Activated CD8-positive, alpha-beta memory T cell treated with anti-CD3 and anti-CD28 coated beads for 4 hours (primary cell): ENCODE measurements at places on chromosomes 7 and 10.

DNA sequence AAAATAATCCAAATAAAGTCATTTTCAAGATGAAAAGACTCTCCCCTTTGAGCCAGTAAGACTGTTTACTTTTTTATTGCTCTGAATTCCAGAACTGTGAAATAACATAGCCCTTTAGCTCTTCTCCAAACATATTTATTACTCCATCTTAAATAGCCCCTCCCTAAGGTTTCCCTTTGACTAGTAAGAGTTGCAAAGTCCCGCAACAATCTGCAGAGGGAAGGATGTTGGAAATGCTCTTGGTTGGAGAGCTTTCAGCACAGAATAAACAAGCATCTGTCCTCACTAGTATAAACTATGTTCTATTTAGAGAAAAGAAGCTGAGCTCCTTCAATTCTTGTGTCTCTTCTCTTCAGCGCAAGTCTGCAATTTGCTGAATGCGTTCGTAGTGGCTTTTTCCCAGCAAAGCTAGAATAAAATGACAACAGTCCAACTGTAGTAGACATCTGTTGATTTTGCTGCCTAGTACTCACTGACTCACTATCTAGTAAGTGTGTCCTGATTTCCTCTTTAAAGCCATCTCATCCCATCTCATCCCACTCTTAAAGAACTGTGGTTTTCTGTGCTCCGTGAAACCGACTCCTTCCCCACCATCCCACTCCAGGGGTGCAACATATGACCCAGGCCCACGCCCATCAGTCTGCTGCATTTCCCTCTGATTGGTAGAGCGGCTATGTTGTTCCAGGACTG, 104.0 kb downstream of the FAM107B start:
- DNase-seq, result no peak

GRCh38 chr7:135768467-135768866, 19.9 kb upstream of the FAM180A start:
- DNase-seq, result no peak

DNA sequence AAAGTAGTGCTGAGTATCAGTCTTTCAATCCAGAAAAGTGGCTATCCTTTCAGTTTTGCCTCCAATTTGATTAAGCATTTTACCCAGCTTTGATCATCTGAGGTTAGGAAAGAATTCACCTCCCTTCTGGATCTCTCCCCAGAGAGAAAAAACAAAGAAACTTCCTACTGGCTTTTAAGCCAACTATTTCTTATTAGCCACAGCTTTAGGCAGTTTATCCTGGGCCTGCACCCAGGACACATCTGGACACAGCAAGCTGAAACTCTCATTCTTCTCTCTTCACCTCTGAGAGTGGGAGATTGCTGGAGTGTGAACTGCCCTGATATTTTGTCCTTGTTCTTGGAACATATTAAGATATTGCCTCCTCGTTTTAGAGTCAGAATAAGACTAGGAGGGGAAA, 43.5 kb upstream of the LSM8 start:
- no peak for DNase-seq

GRCh38 chr7:151174246-151175046, 7.0 kb upstream of the GBX1 start:
- no peak for DNase-seq

- no peak for DNase-seq
Observed at GRCh38 chr10:75475460-75476182, 44.2 kb downstream of the LRMDA start.

DNA sequence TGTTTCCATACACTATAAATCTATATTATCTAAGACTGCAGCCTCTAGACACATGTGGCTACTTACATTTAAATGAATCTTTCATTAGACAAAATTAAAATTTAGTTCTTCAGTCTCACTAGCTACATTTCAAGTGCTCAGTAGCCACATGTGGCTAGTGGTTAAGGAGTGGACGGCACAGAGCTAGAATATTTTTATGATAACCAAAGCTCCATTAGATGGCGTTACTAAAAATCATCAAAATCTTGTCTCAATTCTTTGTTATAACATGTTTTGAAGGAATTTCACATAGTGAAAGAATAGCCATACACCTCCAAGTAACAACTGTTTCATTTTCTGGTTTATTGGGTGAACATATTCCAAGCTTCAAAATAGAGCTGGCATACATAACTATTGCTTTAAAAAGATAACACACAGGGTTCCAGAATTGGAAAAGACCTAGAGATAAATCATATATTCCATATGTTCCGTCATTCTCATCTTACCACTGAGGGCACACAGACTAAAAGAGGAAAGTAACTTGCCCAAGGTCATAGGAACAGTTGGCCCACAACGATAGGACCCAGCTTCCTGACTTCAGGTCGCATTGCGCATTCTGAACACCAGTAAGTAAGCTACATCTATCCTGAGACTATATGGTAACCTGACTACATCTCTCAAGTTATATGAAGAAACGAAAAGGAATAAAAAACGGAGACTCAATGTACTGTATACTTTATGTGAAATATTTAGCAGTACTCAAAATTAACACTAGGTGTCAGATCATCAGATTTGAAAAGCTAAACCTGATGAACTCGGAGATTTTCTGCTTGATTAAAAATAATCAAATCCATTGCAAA, 66.6 kb downstream of the CAV1 start:
- DNase-seq, result no peak

DNA sequence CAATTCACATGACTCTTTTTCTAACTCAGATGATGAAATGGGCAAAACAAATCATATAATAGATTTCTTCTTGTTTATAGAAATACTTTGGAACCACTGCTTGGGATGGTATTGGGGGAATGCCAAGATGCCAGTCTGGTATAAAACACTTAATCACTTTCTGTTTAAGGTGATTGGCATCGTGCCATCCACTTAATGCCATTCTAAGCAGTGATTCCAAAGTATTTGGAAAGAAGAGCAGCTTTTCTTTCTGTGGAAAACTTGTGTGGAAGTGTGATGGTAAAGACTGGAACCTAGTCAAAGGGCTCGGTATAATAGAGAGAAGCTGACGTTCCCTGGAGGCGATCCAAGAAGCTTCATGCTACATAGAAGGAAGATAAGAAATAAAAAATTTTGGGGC, 120.6 kb downstream of the TMEM26 start:
- no peak for DNase-seq

DNA sequence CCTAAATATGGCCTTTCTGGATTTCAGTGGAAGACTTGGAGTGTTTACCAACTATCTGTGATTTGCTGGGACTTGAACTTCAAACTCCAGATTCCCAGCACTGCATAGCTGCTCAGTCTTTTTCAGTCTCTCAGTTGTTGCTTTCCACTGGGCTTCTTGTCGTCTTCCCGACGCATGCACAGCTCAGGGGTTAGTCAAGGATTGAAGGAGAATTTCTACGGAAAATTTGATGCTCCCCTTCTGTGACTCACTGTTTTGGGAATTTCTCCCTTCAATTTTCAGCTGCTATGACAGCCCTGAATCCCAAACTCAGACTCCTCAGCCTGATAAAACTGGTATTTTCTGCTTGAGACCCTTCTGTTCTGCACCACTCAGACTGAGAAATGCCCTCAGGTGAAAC, 91.7 kb downstream of the CYP26A1 start:
- DNase-seq, result no peak

DNA sequence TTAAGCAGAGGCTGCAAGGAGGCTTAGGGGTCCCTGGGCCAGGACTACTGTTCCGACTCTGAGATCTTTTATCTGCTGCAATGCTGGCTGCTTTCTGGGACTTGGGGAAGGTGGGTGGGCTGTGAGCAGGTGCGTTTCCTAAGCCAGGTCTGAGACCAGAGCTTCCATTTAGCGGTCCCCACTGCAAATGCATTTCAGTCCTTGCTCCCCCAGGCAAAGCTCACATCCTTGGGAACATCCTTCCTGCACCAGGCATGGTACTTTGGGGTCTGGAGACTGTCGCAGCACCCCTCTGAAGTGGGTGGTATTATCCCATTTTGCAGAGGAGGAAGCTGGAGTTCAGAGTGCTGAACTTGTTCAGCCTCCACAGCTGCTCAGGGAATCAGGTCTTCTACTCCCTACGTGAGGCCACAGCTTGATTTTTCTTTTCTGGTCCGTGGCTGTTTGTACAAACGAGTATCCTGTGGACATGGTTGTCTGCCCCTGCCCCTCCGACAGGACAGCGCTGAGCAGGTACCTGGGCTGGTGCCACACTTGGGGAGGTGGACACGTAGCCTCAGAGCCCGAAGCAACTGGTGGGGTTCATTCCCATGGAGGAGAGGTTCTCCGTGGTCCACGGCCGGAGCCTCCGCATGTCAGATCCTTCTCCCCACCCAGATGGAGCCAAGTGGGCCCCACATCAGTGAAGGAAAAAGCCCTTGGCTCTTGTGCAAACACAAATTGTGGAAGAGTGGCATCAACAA, 20.0 kb downstream of the ZMIZ1 start:
- no peak for DNase-seq

DNA sequence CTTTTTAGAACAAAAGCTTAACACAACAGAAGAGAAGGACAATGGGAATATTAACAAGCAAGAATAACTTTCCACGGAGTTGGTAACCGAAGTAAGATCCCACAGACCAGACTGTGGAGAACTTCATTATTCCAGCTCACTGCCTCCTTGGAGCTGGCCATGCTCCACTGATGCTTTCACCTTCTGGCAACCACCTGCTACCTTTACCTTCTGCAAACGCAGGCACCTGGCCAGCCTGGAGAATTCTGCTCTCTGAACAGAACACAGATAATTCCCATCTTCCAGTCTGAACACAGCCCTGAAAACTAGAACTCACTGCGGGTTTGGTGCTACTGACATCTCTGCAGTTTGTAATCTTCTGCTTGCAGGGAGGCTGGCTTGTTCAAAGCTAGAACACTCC, 66.5 kb downstream of the JAZF1 start:
- no peak for DNase-seq

- no peak for DNase-seq
Observed at GRCh38 chr10:128160297-128160711, 34.1 kb upstream of the MKI67 start.

DNA sequence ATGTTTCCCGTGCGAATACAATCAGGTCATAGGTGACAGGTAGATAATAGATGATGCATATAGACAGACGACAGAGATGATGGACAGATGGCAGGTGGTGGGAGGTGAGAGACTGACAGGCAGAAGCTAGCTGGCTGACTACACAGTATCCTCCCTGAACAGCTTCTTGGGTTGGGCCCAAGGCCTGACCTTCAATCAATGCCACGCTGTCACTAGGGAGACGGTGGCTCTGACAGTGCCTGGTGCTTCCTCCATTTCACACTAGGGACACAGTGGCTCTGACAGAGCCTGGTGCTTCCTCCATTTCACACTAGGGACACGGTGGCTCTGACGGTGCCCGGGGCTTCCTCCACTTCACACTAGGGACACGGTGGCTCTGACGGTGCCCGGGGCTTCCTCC, 200.1 kb downstream of the DIP2C start:
- DNase-seq, result no peak

- no peak for DNase-seq
Observed at GRCh38 chr7:85055906-85056305, 130.9 kb downstream of the SEMA3D start.

DNA sequence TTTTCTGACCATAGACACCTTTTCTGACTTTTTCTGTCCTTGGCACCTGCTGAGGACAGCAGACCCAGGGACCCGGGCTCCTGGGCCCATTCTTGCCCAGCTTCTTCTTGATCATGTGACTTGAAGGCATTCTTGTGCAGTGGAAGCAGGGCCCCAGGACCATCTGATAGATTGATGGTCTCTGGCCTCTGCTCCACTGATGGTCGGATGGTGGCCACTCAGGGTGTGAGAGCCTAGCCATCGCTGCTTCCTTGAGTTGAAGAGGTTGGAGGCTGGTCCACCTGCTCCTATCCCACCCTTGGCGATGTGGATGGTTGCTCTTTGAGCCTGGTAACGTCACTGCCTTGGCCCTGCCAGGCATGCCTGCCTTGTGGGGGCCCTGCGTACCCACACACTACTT, 37.8 kb upstream of the ZNF716 start:
- DNase-seq, result no peak

- no peak for DNase-seq
Observed at GRCh38 chr7:19369182-19369581, 224.0 kb upstream of the FERD3L start.

GRCh38 chr7:124480036-124480820, 285.4 kb downstream of the GPR37 start:
- no peak for DNase-seq

DNA sequence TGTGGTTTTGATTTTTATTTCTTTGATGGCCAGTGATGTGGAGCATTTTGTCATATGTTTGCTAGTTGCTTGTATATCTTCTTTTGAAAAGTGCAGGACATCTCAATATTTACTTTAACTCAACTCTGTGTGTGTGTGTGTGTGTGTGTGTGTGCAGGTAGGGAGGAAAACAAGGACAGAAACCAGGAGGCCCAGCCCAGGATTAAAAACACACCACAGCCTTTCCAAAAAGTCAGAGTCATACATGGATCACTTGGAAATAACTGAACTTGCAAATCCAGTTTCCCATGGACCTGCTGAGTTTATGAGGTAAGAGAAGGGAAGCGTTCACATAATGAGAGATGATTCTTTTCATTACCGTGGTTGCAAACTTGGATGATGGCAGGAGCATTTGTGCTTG, 189.9 kb upstream of the LYZL1 start:
- no peak for DNase-seq

DNA sequence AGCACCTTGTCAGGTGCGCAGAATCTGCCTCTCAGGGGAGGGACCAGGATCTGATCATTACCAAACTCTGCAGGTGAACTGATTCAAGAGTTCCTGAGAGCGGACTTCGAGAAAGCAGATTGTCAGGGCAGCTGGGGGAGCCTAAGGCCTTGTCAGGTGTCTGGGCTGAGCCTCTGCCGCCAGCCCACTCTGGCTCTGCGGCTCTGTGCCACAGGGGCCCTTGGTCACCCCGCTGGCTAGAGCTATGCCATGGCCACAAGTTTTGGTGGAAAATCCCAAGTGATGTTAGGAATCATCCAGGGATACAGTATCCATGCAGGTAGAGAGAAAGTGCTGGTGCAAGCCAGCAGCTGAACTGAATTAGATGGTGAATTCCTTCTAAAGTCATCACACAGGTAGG, 4.2 kb downstream of the ADAMTS14 start:
- no peak for DNase-seq

DNA sequence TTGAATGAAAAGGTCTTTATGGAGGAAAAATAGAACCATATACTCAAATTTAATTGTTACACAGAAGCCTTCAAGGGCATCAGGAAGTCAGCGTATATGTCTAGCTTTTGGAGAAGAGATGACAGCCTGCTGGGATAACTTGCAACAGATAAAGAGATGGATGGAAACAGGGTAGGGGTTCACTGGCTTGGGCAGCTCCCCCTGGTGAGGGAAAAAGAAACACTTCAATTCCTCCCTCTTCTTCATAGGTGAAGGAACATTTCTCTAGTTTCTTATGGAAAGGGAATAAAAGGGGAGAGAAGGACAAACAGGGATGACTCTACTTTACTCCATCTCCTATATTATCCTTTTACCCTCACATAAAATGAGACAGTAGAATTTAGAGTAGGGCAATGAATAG, 635.7 kb downstream of the PHTF2 start:
- no peak for DNase-seq

- no peak for DNase-seq
Observed at GRCh38 chr10:58651040-58651439, 138.4 kb downstream of the BICC1 start.

- no peak for DNase-seq
Observed at GRCh38 chr7:16961641-16962040, 79.9 kb upstream of the AGR3 start.
